AG09319 (cell line): ENCODE measurements at places on chromosomes 7 and 10.
A peak's percentile ranks its signal among the peaks of the same experiment; 100 is the strongest.

- DNase-seq: no peak
These were observed 54.3 kb downstream of the EPDR1 start for GRCh38 chr7:37974711-37975110.

- no peak for DNase-seq
These were observed at the start of gene GIMAP7 for GRCh38 chr7:150514748-150515222. Gene GIMAP7, plus strand, starts transcription at chr7:150514872. Its CDS starts 5,103 bp downstream, at chr7:150519975.

- DNase-seq: no peak
These were observed 4.4 kb upstream of the HERC4 start for GRCh38 chr10:68079434-68079833.

GRCh38 chr10:117112220-117112619, 25.9 kb downstream of the VAX1 start:
- no peak for DNase-seq

DNA sequence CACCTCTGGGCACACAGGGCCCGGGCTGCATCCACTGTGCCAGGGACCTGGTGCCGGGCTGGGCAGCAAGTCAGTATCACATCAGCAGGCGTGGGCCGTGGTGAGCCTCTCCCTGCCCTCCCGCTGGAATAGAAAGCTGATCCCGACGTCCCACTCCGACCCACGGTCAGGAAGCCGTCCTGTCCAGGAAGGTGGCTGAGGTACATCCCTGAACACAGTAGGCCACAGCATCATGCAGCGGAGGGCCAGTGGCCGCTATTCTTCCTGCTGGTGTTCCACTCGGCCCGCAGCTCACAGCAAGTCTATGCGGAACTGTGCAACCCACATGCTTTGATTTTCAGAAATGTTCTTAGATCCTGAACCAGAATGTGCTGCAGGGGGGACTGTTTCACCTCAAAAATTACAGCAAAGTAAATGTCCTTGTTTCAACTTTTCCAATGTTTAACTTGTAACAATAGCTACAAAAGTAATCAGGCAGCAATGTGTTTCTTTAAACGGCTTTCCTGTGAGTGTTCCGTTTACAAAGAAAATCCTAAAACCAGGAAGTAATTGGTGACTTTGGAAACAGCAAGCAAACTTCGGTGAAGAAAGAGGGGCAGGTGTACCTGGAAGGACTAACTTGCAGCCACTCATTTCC, 676 bp upstream of the GPR146 start:
- DNase-seq: no peak

GRCh38 chr10:21757185-21757901, 223.3 kb downstream of the MLLT10 start:
- DNase-seq: no peak

- DNase-seq: no peak
These were observed 18.9 kb downstream of the GBX1 start for GRCh38 chr7:151148319-151149259.

GRCh38 chr7:111256391-111256790, 165.5 kb downstream of the LRRN3 start:
- no peak for DNase-seq

DNA sequence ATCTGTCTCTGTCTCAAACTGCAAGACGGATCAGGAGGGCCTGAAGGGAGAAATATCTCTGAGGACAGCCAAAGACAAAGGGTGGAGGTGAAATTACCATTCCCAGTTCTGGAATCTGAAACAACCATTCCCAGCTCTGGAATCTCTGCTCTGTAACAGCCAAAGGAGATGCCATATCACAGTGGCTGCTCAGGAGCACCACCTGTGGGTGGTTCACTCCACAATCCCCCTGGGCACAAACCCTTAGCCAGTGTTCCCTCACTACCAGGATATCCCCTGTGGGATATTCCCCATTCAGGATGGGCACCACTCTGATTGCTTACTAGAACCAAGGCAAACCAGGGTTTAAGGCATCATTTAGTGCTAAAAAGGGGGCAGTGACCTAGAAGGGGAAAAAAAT, 199.0 kb downstream of the HTR7 start:
- no peak for DNase-seq

DNA sequence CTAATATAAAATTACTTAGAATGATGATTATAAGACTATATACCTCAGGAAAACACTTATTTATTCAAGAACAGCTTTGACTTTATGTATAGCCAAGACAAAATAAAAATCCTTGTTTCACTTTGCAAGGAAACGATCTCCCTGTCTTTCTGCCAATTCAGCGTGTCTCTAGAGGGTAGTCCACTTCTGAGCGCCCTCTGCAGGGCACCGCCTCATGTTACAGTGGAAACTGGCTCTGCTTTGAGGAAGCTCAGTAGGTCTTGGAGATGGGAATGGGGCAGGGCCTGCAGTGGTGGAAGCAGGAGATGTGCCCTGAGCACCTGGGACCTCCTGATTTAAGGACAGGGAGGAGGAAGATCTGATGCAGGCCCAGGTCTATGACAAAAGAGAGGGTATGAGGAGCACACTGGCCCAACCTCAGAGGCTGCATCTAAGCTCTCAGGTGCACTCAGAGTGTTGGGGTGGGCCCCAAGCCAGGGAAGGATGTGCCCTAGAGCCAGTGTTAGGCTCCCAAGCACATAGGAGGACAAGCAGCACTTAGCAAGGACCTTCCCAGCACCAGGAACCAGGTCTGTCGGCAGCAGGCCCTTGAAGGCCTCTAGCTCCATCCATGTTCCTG, 481.0 kb downstream of the TNS3 start:
- DNase-seq: peak; percentile 14

GRCh38 chr7:133582766-133583523, 330.1 kb downstream of the EXOC4 start:
- DNase-seq: peak; percentile 56

DNA sequence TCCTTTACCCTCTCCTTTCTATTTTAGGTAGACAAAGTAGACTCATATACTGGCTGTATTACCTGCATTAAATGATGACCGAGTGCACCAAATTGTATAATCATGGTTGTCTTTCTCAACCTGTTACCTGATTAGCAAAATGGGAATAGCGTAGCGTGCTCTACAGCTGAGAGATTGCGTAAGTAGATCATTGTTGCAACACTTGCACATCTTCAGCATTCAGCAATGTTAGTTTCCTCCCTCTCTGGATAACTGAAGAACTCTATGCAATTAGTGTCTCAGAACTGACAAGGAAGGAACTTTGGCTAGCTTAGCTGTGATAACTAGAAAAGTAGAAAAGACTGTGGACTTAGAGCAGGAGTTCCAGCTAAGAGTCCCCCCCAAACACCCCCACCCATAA, 787.4 kb downstream of the PHTF2 start:
- no peak for DNase-seq
